ENCODE measurements at places on chromosomes 2 and 18. TPM values are rescaled to one million over a fixed set of nuclear protein-coding genes. Genes with fewer than 3 reads are reported as not detected.

DNA sequence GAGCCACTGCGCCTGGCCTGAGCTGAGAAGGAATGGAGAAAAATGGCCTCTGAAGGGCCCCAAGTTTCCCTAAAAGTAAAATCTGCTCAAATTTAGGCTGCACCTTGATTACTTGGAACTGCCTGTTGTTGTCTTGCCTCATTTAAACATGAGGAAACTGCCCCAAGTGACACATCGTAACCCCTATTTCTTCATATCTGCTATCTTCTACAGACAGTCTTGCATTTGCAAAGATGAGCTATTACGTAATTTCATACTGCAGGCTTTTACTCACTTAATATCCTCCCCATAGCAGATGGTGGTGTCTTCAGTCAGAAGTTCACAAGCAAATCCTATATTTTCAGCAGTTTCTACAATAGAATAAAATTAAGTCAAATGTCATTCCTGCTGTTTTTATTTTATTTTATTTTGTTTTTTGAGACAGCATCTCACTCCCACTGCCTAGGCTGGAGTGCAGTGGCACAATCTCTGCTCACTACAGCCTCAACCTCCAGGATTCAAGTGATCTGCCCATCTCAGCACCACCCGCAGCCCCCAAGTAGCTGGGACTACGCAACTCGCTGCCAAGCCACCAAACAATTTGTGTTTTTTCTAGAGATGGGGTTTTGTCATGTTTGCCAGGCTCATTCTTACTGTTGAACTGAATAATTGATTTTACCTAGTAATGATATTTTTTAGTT lies 45.3 kb upstream of the NARS1 start:
- no peak for DNase-seq

DNA sequence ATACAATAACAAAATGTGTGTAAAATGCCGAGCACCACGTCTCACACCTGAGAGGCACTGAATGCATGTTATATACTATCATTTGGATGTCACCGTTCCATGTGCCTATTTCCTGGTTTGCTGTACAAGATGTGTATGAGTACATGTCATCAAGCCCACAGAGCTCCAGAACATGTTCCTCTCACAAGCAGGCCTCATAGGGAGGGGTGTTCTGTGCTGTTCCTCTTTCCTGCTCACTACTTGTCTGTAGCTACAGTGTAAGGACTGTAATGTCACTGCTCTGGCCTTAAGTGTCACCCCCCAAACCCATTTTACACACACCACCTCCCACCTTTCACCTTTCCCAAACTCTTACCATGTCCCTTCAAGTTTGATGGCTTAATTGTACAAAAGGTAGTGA lies 1.8 kb downstream of the AFF3 start:
- DNase-seq = no peak

Gene CPS1
- 2.7 TPM for total RNA-seq

DNA sequence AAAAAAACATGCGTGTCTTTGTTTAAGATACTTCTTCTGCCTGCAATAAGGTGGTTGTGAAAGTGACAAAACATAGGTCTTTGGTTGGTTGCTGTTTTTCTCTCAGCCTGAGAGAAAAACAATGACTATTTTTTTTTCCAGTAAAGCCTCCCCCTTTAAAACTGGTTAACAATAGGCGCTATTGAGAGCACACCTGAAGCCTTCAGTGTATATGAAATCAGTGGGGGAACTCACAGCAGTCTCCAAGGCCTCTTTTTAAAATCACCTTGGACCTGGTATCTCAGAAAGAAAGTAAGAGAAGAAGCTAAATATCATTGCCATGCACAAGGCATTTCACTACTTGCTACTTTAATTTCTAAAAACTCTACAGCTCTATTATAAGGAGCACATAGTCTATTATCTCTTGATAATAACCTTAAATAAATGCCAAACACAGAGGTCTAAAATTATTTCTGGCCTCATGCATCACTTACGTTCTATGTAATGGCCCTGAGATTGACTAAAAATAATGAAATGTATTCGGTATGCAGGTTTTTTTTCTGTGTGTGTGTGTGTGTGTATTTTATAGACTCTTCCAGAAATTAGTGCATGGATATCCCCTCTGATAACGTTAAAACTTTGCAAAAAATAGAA lies 544.4 kb downstream of the TDRD15 start:
- DNase-seq = no peak

Measured in left cardiac atrium (tissue), 4 donors.